ENCODE measurements at places on chromosomes 3 and 15.

GRCh38 chr3:64242435-64242834, 17.2 kb upstream of the PRICKLE2 start:
- peak; percentile 60 for DNase-seq

DNA sequence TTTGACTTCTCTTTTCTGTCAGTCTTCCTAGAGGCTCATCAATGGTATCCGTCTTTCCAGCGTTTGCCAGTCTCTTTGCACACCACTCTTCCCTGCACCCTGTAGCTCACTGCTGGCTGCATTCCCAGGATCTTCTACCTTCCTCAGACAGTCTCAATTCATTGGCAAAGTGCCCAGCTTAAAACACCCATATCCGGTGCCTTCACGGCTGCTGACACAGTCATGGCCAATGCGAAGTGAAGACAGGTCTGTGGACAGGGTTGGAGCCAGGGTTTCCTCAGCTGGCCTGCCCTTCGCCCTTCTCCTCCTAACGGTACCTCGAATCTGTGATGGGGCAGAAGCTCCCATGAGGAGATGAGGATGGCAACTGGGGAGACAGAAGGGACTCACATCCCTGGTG, 36.1 kb downstream of the PTH1R start:
- DNase-seq = peak; percentile 80

DNA sequence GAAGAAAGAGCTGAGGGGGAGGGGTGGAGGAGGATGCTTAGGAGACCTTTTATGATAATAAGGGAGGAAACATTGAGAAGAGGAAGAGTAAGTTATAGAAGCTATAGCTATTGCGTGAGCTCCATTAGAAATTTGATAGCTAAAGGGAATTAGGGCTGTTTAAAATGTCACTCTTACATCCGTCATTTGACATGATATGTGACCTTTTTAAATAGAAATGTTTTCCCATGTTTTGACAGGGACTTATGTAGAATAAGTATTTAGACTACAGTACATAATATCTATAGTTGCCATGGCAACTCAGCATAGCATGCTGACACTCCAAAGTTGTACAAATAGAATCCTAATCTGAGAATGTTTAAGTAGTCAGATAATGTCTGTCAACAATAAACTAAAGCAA, 19.2 kb downstream of the RAD51 start:
- DNase-seq = no peak

DNA sequence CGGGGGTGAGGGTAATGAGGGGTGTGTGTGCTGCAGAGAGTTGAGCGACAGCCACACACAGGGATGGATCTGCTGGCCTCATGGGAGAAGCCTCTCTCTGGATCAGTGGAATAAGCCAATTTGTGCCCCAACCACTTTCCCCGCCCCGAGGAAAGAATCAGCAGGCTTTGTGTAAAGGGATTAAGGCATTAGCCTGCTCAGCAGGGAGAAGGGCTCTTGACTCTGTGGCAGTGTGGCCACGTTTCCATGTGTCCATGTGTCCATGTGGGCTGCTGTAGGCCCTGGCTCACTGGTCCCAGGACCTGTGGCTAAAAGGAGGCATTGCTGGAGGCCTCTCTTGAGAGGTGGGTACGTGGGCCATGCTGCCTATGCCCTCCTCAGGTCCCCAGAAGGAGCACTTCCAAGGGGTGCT, 104.7 kb downstream of the HMG20A start:
- DNase-seq = no peak

- DNase-seq = peak; percentile 79
These were observed 611 bp upstream of the BNIP2 start for GRCh38 chr15:59689626-59690236.

DNA sequence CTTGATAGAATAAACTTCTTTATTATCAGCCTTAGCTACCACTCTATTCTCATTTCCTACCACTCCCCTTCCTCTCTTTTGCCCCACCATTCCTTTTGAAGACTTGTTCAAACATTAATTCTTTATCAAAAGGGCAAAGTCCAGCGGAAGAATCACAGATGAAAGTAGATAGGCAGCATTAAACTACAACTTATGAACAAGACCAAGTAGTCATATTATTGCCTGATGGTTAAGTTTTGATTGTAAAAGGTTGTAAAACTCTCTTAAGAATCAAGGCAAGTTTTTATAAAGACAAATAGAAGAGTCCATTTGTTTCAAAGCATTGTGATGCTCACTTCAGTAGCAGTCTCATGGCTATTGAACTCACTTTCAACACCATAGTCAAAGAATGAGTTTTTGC, 22.4 kb upstream of the TGFBR2 start:
- no peak for DNase-seq

- DNase-seq = peak; percentile 31
These were observed 71.0 kb downstream of the WWTR1 start for GRCh38 chr3:149586871-149587270.

DNA sequence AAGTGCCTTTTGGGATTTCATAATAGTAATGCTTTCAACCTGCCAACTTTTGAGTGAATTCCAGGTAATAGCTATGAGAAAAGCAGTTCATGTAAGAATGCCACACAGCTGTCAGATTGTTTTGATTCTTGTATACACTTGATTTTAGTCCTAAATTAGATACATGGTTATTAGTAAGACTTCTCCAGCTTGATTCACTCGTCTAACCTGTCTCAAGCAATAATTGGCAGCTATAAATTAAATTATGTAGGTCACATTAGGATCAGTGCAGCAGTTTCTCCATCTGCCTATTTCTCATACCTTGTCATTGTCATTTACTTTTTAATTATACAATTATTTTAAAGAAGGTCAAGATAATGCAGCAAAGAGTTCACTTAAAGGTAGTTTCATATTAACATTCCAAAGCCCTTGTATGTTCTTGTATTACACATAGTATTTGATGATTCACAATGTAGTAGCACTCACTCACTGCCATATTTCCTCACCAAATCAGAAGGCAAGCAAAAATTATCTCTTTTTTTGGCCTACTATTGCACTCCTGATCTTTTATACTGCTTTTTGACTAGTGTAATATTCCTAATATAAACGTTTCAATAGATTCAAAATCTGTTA, 10.9 kb upstream of the CRYBG3 start:
- DNase-seq = peak; percentile 49

GRCh38 chr3:52912885-52913731, 15.8 kb upstream of the STIMATE start:
- DNase-seq = no peak

- DNase-seq = no peak
These were observed 12.8 kb downstream of the TM4SF1 start for GRCh38 chr3:149364624-149365023.

DNA sequence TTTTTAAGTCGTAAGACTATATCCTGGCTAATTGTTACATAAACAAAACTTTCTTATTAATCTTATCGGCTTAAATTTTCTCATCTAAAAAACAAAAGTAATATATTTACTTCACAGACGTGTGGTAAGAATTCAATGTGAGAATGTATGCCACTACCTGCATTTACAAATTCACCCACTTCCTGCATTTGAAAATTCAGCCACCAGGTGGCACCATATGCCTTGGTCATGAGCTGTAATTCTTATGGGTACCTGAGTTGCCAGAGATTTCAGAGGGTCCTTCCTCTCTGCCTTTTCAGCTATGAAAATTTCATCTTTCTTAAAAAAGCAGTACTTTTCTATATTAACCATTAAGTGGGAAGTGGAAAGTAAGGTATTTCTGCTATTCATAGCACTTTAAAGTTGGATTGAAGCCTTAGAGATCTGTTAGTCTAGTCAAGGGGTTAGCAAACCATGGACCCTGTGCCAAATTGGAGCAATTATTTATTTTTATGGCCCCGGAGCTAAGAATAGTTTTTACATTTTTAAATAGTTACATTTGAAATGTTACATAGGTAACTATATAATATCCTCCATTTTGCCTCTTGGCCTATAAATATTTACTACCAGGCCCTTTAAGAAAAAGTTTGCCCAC, 127.8 kb downstream of the HCN4 start:
- DNase-seq = peak; percentile 76

DNA sequence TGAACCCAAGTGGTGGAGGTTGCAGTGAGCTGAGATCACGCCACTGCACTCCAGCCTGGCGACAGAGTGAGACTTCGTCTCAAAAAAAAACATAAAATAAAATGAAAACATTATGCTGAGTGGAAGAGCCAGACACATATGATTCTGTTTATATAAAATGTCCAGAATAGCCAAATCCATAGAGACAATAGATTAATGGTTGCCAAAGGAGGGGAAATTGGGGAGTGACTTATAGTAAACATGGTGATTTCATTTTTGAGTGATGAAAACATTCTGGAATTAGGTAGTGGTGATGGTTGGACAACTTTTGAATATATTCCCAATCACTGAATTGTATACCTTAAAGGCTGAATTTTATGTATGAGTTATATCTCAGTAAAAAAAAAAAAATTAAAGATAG, 172.0 kb upstream of the BFSP2 start:
- no peak for DNase-seq

Data from cardiac fibroblast (primary cell).